Activated CD4-positive, alpha-beta T cell treated with anti-CD3 and anti-CD28 coated beads, Interleukin-2, amount 10 ng/mL, durations not matched to agents 7 days and 5 days (primary cell): ENCODE measurements at places on chromosomes 4 and X.

DNA sequence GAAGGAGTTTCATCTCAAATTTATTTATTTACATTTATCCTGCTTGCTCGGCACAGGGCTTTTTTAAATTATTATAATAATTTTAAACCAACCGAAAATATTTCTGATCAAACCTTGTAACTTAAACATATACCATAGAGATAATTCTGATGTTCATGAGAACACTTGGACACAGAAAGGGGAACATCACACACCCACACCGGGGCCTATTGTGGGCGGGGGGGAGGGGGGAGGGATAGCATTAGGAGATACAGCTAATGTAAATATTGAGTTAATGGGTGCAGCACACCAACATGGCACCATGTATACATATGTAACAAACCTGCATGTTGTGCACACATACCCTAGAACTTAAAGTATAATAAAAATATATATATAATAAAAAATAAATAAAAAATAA is 2.9 kb downstream of the ANXA5 start:
- no peak for DNase-seq

DNA sequence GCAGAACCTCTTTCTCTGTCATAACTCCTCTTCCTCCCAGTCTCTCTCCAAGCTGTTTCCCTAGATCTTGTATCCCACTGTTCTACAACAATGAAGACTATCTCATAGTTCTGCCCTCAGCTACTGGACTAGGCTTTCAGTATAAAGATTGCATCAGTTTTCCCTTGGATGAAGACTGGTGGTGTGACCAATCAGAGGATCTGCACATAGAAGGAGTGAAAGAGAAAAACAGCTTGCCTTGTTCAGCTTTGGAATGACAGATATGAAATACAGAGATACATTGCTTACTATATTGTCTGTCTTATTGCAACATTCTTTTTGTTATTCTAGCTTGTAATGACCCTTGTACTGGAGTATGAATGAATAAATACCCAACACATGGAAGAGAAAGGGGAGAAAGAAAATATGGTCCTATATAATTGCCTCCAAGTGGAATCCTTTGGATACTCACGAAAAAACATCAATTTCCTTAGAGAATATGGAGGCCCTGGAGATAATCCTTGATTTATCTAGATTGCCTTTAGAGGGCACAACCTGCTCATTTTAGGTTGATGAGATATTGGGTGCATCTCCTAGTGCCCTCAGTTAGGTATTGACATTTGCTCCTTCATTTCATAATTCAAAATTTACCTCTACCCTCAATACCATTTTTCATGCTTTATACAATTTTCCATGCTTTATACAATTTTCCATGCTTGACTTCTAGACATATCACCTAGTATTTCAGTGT is 395.8 kb downstream of the NAF1 start:
- DNase-seq: no peak

DNA sequence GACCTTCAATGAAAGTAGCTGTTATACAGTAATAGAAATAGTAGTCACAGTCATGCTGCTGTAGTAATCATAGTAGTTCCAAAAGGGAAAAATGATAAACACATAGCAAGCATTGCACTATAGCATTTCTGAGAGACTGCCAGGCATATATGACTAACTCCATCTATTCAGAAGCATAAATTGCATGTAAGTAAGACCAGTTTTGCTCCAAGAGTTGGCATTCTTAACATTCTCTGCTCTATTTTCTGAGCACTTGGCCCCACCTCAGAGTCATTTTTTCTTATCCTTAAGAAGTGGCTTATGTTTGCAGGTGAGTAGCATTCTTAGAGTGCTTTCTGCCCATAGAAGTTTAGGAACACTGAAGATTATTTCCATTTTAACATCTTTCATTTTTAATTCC is 490.3 kb upstream of the TECRL start:
- no peak for DNase-seq

GRCh38 chr4:1554246-1554875 is 129.8 kb downstream of the FAM53A start:
- DNase-seq: no peak

DNA sequence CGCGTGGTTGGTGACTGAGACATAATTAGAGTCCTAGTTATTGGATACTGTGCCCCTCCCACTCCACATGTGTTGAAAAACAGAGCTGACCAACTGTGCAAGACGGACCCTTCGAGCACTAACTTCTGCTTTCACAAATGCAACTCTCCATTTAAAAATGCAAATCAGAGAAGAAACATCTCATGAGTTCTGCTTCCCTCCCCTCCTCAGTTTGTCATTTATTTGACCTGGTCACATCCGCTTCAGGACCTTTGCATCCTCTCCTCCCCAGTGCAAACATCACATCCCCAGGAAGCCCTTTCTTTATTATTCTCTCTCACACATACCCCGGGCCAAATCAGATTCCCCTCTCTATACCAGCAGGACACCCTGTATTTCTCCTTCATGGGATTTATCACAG is 38.1 kb upstream of the NOCT start:
- no peak for DNase-seq

DNA sequence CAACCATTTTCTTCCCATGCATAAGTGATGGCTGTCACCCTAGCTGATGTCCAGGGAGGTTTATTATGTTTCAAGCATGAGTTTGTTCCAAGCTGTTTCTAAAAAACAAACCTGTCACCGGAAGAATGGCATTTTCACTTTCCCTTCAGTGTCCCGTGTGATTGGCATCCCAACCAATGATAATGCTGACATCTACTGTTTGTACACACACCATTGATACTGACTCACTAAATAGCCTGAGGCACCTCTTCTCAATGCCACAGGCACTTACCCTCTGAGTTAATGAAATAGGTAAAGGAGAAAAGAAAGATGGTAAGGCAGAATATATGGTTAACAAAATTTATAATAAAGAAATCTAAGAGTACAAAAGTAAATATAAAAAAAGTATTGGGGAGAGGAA is 23.1 kb upstream of the VCX2 start:
- DNase-seq: no peak

GRCh38 chrX:70168238-70169188 is 8.8 kb upstream of the DGAT2L6 start:
- DNase-seq: no peak

GRCh38 chr4:55545151-55545550 is 1.6 kb downstream of the CLOCK start:
- no peak for DNase-seq

DNA sequence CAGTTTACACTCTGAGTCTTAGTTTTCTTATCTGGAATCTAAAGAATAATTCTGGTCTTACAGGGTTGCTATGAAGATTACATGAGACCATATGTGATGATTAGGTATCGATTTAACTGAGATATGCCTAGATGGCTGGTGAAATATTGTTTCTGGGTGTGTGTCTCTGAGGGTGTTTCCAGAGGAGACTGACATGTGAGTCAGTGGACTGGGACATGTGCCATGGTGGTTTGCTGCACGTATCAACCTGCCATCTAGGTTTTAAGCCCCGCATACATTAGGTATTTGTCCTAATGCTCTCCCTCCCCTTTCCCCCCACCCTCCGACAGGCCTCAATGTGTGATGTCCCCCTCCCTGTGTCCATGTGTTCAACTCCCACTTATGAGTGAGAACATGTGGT is 186.0 kb upstream of the CXorf66 start:
- DNase-seq: no peak

GRCh38 chr4:59094505-59094904 is 1984.3 kb upstream of the IGFBP7 start:
- no peak for DNase-seq

GRCh38 chrX:100939333-100939732 is 10.6 kb upstream of the XKRX start:
- no peak for DNase-seq

DNA sequence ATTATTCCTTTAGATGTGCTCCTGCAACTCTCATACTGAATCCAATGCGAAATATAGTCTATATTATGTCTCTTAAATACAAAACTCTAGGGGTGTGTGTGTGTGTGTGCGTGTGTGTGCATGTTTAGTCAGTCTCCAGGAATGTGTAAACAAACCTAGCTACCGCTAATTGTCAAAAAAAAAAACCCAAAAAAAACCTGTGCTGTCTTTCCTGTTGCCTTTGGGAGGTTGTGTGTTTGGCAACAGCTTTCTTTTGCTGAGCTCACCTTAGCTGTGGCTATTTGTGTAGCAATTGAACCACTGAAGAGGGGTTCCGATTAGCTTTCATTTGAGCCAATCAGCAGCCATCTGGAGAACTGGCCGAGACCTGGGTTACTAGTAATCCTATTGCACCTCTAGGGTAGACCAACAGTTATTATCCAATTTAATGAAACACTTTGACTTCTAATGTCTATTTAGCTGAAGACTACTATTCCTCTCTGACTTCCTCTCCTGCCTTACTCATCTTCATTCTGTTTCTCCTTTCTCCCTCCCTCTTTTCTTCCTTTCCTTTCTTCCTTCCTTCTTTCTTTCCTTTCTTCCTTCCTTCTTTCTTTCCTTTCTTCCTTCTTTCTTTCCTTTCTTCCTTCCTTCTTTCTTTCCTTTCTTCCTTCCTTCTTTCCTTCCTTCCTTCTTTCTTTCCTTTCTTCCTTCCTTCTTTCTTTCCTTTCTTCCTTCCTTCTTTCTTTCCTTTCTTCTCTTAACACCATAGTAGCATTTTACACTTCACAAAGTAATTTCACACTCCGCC is 471.1 kb downstream of the GBA3 start:
- no peak for DNase-seq

DNA sequence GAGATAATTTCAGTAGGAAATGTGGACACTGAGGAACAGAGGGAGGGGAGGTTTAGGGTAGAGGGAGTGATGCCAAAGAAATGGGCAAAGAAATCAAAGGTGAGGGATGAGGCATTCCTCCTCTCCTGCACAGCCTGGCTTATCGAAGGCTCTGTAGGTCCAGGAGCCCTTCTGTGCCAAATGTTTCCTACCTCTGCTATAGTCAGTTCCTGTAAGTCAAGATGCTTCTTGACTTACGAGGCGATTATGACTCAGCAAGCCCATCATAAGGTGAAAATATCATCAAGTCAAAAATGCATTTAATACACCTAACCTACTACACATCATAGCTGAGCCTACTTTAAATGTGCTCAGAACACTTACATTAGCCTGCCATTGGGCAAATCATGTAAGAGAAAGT is 60.0 kb upstream of the ARHGAP24 start:
- DNase-seq: no peak

DNA sequence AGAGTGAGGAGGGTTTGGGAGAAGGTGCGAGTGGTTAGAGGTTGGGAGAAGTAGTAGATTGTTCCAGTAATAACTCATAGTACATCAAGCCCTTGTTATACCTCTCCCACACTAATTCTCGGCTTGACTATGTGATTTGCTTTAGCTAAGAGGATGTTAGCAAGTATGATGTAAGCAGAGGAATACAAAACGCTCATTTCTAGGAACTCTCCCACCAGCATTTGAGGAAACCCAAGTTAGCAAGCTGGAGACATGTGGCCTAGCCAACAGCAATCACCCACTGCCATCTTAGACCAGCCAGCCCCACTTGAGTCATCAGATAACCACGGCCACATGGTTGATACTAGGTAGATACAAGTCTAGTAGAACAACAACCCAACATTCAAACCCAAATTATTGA is 14.2 kb downstream of the FTHL17 start:
- DNase-seq: no peak

- DNase-seq: no peak
These were observed 650.7 kb downstream of the IL1RAPL1 start for GRCh38 chrX:29237972-29238371.

DNA sequence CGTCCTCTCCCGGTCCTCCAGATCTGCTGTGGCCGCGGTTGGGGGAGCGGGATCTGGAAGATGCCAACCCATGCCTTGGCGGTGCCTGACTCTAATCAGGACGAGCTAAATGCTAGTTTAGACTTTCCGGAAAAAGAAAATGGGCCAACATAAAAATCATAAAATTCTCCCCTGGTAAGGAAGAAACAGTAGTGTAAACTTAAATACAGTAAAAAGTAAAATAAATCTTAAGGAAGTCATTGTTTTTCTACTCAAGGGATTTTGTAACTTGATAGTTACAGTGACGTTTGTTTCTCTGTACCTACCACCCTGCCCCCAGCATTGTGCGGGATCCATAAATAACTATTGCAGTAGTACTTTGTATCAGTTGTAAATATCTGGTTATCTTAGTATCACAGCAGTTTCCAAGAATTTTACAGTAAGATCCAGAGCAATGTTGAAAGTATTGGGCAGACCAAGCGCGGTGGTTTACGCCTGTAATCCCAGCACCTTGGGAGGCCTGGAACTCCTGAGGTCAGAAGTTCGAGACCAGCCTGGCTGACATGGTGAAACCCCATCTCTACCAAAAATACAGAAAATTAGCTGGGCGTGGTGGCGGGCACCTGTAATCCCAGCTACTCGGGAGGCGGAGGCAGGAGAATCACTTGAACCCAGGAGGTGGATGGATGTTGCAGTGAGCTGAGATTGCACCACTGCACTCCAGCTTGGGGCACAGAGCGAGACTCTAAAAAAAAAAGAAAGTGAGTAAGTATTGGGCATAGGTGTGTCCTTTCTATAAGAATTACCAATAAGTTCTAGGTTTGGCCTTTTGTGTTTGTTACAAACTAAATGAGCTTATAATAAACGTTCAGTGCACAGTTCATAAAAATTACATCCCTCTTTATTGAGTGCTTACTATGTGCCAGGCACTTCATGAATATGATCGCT is 1.0 kb upstream of the PLA2G12A start:
- DNase-seq: no peak
